Right renal pelvis (tissue), 4 donors: ENCODE measurements at places on chromosomes 13 and 19. TPM values are rescaled to one million over a fixed set of nuclear protein-coding genes. Genes with fewer than 3 reads are reported as not detected.

ZNF792 gene
- 6.7 TPM for polyA plus RNA-seq

DNA sequence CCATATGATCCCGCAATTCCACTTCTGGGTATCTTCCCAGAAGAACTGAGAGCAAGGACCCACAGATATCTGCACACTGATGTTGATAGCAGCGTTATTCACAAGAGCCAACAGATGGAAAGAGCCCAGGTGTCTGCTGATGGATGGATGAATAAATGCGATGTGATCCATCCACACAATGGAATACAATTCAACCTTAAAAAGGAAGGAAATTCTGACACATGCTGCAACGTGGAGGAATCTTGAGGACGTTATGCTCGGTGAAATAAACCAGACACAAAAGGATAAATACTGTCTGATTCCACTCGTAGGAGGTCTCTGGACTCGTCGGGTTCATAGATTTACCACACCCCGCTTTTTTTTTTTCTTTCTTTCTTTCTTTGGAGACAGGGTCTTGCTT is 21.8 kb downstream of the ARHGEF18 start:
- no peak for DNase-seq

- no peak for DNase-seq
Observed at GRCh38 chr19:7658219-7658686, 10.6 kb upstream of the RETN start.

SLC17A7 gene
- 0.25 TPM for polyA plus RNA-seq

- DNase-seq = no peak
Observed at GRCh38 chr13:46495651-46496050, 57.3 kb upstream of the LRCH1 start.

- no peak for DNase-seq
Observed at GRCh38 chr19:38736036-38736412, 8.2 kb downstream of the CAPN12 start.

- no peak for DNase-seq
Observed at GRCh38 chr13:23876265-23876664, 12.9 kb downstream of the MIPEP start.

DNA sequence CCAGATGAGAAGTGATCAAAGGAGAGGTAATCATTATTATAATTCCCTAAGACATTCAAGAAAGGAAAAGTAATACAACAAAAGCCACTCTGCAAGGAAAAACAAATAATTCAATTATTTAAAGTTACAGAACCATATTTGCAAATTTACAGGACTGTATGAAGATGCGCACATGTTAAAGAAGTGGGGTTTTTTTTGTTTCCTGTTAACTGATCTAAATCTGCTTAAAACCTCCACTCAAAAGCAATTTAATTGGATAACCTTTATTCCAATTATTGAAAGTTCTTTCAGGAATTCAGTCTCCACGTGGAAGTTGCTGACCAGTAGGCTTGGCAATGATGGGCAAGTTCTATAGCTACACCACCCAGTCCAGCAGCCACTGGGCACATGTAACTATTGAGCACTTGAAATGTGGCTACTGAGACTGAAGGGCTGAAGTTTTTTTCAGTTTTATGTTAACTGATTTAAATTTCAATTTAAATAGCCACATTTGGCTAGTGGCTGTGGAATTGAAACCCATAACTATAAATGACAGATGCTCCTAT is 232.3 kb downstream of the FGF14 start:
- no peak for DNase-seq
